Stimulated activated CD8-positive, alpha-beta memory T cell treated with anti-CD3 and anti-CD28 coated beads, Interleukin-4, amount 100 ng/mL, for 4 hours (primary cell): ENCODE measurements at places on chromosomes 12 and 14.

GRCh38 chr14:32192712-32193373 is 9.0 kb upstream of the RNU6-7 start:
- no peak for DNase-seq

GRCh38 chr12:24991209-24992049 is 42.5 kb upstream of the BCAT1 start:
- no peak for DNase-seq

GRCh38 chr14:31937730-31938346 is 139.3 kb upstream of the ARHGAP5 start:
- DNase-seq = peak; percentile 36

DNA sequence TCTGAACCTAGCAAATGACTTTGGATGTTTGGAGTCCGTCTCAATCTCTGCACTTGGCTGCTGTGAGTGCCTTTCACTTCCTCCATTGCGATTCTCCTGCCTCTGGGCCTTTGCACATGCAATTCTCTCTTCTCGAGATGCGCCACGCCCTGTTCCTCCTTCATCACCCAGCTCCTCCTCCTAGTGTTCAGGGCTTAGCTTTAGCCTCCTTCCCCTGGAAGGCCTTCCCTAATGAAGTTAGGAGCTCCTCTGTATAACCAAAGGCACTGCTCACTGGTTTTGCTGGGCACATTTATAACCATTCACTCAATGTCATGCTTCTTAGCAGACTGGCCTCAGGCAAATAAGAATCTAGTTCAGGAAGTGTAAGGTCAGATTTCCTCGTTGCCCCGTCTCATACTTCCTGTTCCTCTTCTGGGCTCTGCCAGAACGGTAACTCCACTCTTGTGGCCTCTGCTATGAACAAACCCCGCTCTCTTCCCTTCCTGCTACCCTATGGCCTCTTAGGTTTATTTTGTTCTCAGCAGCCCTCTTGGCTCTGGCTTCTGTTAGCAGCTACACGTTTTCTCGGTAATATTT is 171.4 kb downstream of the CRADD start:
- DNase-seq = no peak

GRCh38 chr12:14514154-14514842 is 53.4 kb downstream of the PLBD1 start:
- DNase-seq = no peak

DNA sequence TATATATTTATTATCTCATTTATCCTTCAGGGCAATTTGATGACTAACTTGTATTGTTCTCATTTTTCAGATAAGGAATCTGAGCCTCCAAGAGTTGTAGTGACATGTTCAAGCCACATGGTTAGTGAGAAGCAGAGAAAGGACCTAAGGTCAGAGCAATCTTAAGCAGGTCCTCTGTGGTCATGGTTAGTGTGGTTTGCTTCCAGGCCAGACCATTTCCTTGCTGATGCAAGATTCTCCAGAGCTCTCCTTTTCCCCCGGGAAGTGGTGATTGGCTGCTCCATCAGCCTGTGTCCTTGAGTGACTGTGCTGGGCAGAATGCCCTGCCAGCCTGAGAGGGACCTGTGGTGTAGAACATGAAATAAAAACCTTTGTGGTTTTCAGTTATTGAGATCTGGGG is 141.3 kb downstream of the KTN1 start:
- no peak for DNase-seq
